ENCODE measurements at places on chromosomes 12 and 14.
A peak's percentile ranks its signal among the peaks of the same experiment; 100 is the strongest.

- no peak for DNase-seq
Measured at GRCh38 chr12:15545334-15545733, 223.0 kb downstream of the PTPRO start.

DNA sequence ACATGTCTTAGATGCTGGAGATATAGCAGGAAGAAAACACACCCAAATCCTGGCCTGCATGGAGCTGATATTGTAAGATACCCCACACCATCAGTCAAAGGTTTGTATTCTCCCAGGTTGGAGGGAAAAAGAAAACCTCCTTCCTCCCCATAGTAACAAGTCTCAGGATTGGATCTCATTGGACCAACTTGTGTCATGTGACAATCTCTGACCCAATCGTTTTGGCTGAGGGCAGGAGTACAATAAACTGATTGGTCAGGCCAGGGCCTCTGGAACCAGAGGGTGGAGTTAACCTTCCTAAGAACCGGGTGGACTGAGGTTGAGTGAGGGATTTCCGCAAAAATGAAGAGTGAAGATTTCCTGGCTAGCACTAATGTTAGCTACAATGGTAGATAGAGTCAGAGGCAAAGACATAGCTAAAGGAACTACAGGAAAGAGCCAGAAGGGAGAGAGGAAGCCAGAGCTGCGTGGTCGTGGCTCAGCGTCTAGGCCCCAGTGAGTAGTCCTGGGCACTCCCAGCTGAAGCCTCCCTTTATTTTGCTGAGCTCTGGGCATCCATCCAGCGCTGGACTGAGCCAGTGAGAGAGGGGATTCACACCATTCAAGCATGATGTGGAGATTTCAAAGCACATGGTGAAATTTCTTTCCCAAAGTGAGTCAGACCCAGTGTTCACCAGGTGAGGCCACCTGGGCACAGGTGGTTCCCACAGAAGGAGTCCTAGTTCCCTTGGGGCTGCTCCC, 219.9 kb downstream of the AACS start:
- DNase-seq, result no peak

DNA sequence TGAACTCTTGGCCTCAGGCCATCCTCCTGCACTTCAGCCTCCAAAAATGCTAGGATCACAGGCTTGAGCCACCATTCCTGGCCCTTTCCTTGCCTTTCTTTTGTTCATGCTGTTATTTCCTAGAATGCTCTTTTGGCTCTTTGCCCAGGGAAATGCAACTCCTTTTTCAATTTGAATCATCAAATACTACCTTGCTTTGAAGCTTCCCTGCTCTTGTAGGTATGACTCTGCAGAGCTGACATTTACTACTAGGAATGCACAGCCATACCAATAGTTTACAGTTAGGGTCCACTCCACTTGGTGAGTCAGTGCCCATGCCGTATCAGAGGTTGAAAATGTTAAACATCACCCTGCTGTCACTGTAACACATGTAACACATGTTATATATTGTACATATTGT, 107.0 kb upstream of the CRY1 start:
- peak; percentile 58 for DNase-seq

- DNase-seq, result no peak
Measured at GRCh38 chr12:67712011-67712410, 63.5 kb downstream of the DYRK2 start.

DNA sequence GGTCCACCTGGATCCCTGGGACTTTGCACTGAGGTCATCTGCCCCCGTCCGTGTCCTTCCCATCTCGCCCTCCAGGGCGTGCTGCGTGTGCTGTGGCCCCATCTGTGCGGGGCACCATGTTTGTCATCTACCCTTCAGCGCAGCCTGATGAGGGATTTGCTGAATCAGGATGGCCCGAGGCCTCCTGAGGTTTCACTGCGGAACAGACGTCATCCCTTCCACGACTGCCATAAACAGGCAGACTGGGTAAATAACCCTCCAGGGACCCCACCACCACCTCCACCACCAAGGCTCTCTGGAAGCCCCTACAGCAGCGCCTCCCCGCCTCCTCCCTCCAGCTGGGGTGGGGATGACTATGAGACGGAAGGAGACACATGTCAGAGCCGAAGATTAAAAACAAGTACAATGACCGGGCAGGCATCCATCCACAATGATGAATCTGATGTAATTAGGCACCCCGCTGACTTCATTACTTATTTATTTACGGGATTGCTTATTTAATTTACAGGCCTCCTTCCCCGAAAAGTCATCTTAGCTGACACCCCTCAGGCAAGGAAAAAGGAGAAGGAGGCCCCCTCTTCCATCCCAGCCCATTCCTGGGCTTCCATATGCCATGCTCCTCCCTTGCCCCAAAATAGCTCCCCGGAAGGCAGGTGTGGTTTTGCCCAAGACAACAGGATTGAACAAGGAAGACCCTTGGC, 39.4 kb downstream of the NCOR2 start:
- DNase-seq, result peak; percentile 75

DNA sequence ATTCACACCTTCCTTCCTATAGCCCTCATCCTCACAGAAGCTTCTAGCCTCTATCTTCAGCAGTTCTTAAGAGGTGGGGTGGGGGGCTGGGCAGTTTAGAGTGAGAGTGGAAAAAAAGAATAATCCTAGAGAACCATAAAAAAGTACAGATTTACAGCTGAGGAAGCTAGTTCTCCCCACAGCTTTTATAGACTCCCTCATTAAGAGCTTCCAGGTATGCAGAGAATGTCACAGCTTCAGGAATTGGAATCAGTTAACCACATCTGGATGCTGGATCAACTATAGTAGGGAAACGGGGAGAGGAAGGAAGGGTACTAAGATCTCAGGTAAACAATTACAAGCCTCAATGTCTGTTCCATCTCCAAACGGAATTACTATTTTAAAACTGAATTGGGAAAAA, 12.3 kb downstream of the GDF11 start:
- DNase-seq, result no peak

GRCh38 chr12:108911915-108912314, 32.0 kb downstream of the DAO start:
- no peak for DNase-seq

GRCh38 chr14:68894802-68895703, 84.0 kb downstream of the ACTN1 start:
- no peak for DNase-seq

All from astrocyte of the spinal cord (primary cell).